Thyroid gland (tissue), 4 donors: ENCODE measurements at places on chromosomes 1 and 21.

- no peak for DNase-seq
Measured at GRCh38 chr1:204453141-204453772, 41.3 kb downstream of the PIK3C2B start.

DNA sequence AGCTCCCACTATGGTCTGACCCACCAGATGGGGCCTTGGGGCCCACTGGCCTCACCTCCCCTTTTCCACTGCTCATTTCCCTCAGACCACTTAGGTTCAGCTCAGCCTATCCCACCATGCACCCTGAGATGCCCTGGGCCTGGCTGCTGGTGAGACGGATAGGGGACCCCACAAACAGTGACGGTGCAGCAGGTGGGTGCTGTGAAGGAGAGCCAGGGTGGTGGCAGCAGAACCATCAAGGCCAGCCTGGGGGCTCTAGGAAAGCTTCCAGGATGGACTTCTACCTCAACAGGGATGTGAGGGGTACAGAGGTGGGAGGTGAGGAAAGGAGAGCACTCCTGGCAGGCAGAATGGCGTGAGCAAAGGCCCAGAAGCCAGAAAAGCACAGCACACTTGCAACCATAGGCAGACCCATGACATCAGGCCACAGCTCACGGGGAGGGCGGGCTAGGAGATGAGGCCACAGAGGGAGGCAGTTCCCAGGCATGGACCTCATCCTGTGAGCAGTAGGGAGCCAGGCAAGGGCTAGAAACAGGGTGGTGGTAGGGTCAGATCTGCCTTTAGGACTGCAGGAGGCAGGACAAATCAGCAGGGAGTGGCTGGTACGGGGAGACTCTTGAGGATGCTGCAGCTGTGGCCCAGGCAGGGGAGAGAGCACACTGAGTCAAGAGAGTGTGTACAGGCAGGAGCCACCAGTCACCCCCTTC is 23.1 kb downstream of the CYB5RL start:
- DNase-seq, result no peak

- no peak for DNase-seq
Measured at GRCh38 chr1:38609166-38610025, 250.2 kb downstream of the RRAGC start.

- no peak for DNase-seq
Measured at GRCh38 chr1:150210091-150210490, 25.8 kb downstream of the ANP32E start.

GRCh38 chr1:37574834-37575480 is 18.2 kb downstream of the DNALI1 start:
- DNase-seq, result no peak
